NCI-H460 (cell line): ENCODE measurements at places on chromosomes 13 and 19.

GRCh38 chr19:2813235-2814160, 6.2 kb upstream of the ZNF554 start:
- no peak for DNase-seq

- DNase-seq = no peak
Observed at GRCh38 chr19:13984186-13984585, 21.9 kb downstream of the RFX1 start.

GRCh38 chr19:33064792-33065550, at the start of gene RHPN2:
Gene RHPN2 (minus strand): TSS chr19:33064888. CDS start chr19:33064852, 36 bp downstream.
- peak; percentile 65 for DNase-seq

- DNase-seq = no peak
Observed at GRCh38 chr19:29779921-29780320, 31.9 kb upstream of the CCNE1 start.

DNA sequence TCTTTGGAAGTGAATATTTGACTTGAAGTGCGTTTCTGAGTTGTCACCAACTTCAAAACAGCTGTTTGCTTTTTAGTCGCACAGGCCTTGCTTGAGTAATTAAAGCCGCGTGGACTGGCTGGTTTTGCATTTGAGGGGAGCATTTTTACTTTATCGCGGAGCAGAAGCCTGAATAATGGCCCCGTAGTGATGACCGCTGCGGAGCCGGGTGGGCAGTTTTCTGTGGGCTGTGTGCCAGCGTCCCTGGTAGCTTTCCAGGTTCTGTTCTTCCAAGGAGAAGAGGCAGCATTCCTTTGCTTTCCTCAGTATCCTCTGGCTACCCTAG, 1.1 kb downstream of the NAA16 start:
- DNase-seq = peak; percentile 15
